ENCODE measurements at places on chromosomes 11 and 22.

DNA sequence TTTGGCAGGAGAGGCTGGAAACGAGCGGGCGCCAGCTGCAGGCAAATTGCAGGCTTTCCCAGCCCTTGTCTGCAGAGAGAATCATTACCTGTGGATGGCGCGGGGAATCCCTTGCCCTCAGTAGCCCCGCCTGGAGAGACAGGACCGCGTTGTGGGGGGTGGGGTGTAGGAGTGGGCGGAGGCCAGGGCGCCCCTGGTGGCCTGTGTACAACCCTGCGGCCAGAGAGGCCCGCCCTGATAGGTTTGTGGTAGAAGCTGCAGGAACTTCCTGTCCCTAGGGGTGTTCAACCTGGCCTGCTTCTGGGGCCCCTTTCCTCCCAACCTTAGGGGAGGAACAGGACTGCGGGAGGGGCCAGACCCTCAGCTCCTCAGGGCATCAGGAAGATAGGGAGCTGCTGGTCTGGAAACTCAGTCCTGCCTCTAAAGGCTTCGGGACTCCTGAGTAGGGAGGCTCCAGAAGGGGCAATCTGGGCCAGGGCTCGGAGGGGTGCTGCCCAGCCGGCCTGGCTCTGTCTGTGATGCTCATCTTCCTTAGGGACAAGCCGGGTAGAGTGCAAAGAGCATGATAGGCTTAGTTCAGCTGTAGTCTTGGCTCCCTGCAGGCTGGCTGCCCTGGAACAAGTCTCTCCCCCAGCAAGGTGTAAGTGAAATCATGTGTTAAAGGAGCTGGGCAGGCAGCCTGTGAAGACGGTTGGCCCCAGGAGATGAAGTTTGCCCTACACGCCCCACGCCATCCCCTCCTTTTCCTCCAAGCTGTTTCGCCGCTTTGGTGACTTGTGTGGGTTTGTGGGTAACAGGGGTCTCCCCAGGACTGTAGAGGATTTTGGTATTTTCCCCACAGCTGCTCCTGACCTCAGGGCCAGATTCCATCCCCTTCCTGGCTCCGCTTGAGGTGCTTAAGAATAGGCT, 24.1 kb upstream of the SUSD2 start:
- DNase-seq = peak; percentile 88

DNA sequence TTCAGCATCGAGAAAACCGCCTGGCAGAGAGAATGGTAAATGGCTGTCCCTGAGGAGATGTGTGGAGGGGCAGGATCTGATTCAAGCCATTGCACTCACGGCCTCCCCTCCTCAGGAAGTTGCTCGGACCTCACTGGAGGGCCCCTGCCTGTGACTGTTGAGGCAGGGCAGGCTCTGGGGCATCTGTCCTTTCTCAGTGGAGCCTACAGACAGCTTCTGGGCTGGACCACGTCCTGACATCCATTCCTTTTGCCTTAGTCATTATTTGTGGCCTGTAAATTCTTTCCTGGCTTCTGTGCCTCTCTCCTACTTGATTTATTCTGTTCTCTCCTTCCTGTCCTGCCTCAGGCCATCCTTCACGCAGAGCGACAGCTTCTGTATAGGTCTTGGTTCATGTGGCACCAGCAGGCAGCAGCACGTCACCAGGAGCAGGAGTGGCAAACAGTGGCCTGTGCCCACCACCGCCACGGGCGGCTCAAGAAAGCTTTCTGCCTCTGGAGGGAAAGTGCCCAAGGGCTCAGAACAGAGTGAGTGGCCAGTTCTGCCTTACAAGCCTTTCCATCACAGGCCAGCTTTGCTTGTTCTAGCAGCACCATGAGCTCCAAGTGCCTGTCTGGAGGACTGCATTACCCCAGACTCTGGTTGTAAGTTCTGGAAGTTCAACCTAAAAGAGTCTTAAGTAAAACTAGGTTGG, 59.6 kb downstream of the PISD start:
- DNase-seq = peak; percentile 98

GRCh38 chr22:48099671-48100070, 1337.2 kb downstream of the TBC1D22A start:
- no peak for DNase-seq

DNA sequence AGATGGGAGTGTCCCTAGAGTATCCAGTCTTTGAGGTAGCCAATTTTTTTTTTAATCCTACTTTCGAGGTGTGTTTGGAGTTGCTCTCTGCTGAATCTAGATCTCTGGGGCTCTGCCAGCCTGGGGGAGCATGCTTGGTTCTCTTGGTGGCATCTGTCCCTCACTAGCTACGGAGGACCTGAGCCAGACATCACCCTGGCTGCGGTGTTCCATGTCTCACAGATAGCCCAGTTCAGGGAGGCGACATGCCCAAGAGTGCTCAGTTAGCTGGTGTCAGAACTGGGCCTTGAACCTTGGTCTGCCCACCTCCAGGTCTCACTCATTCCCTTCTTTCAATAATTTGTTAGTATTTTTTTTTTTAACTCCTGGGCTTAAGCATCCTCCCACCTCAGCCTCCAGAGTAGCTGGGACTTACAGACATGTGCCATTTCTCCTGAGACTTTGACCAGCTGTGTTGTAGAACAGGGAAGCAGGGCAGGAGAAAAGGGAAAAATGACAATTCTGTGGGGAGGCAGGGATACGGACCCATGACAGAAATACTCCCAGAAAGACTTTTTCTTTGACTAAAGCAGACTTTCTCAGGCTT, 621 bp downstream of the HMOX1 start:
- peak; percentile 19 for DNase-seq

GRCh38 chr11:92449222-92449621, 224.6 kb downstream of the FAT3 start:
- no peak for DNase-seq

DNA sequence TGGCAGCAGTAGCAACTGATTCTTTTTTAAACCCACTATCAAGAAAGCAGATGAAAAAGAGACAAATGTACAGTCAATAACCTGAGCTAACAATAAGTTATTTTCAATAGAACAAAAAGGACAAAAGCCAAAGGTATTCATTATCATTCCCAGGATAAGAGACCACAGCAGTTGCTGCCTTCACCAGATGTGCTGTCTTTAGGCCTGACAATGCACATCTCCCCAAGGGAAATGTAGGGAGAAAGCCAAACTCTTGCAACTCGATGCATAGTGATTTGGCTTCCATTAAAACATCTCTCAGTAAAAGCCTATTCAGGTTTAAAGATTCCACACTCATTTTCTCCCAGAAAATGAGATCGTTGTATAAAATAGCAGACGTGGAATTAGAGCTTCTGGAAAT, 210.7 kb downstream of the METTL15 start:
- DNase-seq = no peak

- no peak for DNase-seq
These were observed 10.6 kb downstream of the TMPRSS13 start for GRCh38 chr11:117918366-117919255.

- no peak for DNase-seq
These were observed 613.8 kb downstream of the BRD1 start for GRCh38 chr22:49213731-49214352.

GRCh38 chr22:46681010-46681409, 57.0 kb downstream of the CERK start:
- no peak for DNase-seq

- DNase-seq = no peak
These were observed 74.3 kb downstream of the ACER3 start for GRCh38 chr11:76935042-76935441.

- no peak for DNase-seq
These were observed 79.7 kb downstream of the DGCR2 start for GRCh38 chr22:19042285-19043120.

GRCh38 chr11:125358254-125358840, 137.7 kb downstream of the FEZ1 start:
- DNase-seq = peak; percentile 30

DNA sequence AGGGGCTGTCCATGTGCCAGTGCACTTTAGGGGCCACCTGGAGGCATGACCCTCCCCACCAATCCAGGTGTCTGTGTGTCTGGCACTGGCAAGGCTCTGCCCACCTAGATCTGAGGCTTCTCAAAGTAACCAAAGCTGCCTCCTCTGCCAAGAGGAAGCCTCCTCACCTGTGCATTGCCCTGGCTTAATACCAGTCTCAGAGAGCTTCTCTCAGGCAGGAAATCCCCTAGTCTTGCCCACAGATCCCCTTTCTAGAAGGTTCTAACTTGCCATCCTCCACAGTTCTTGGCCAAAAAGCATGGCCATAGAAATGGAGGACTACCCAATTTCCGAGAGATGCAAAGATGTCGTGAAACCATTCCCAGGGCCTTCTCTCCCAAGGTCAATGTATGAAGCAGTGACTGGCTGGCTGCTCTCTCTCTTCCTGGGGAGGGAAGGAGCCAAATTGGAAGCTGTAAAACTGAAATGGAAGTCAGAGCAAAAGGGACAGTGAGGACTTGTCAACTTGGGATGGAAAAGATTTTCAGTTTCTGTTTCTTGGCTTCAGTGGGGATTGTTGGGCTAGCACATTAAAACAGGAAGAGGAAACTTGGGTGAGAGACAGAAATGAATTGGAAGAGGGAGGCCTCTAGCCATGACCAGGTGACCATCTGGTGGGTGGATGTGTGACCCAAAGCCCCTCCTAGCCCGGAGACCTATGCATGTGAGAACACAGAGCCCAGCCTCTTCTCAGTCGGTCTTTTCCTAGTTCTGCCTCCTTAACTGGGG, 68.8 kb downstream of the PRDM11 start:
- no peak for DNase-seq

Data from EL (cell line).